ENCODE measurements at places on chromosomes 7 and 10.

DNA sequence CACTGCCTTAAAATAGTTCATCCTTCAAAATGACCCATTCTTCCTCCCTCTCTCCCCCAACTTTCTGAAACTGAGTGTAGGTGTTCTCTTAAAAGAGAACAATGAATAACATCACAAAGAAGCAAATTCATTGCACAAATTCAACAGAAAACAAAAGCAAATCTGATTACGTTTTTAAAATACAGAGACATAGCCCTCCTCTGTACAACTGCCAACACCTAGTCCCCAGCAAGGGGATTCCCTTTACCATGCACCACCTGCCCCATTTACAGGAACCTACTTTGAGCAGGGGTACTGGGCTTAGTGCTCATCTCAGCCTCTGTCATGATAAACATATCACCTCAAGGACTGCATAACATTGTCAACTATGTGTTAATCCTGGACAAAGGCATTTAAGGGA is 302.8 kb upstream of the AOAH start:
- DNase-seq = no peak

- DNase-seq = no peak
These were observed 155.6 kb upstream of the PRSS58 start for GRCh38 chr7:142413280-142414000.

- DNase-seq = no peak
These were observed 337.7 kb upstream of the AOAH start for GRCh38 chr7:37061849-37062559.

DNA sequence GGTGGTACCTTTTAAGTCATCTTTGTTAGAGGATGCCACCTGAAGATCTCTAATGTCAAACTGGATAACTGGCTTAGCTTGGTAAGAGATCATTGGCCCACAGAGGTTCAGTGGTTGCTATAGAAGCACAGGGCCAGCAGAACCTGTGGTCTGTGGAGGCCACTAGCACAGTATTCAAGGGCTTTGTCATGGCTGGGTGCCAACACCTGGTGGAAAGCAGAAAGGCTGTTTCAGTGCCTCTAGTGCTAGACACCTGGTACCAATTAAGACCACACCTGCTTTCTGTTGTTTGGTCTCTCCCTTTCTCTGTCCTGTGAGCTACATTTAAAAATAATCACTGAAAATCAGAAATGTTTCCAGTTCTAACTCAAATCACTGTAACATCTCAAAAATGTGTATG is 10.0 kb upstream of the PCGF5 start:
- DNase-seq = no peak

GRCh38 chr7:29084832-29085231 is 61.5 kb downstream of the CPVL start:
- no peak for DNase-seq

DNA sequence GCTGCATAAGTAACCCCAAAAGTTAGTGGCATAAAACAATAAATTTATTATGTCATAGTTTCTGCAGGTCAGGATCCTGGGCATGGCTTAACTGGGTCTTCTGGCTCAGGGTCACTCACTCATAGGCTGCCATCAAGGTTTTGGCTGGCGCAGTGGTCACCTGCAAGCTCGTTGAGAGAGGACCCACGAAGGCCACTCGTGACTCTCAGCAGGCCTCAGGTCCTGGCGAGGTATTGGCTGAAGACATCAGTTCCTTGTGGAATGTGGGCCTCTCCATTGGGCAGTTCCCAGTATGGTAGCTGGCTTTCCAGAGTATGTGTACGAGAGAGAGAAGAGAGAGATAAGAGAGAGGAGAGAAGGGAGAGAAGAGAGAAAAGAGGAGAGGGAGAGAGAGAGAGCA is 138.3 kb upstream of the KLF14 start:
- no peak for DNase-seq

All from GM04503 (cell line).